ENCODE measurements at places on chromosomes 1 and 21. TPM values are rescaled to one million over a fixed set of nuclear protein-coding genes. Genes with fewer than 3 reads are reported as not detected.

Gene CFHR3
- total RNA-seq, result not detected

Gene NECTIN4
- 0.09 TPM for total RNA-seq

Gene DNAJC28
- total RNA-seq, result 0.63 TPM

- no peak for DNase-seq
Observed at GRCh38 chr1:245448975-245449431, 294.2 kb downstream of the KIF26B start.

Gene LY9
- 30.3 TPM for total RNA-seq

GRCh38 chr1:231807541-231807940, 181.0 kb downstream of the DISC1 start:
- no peak for DNase-seq

DNA sequence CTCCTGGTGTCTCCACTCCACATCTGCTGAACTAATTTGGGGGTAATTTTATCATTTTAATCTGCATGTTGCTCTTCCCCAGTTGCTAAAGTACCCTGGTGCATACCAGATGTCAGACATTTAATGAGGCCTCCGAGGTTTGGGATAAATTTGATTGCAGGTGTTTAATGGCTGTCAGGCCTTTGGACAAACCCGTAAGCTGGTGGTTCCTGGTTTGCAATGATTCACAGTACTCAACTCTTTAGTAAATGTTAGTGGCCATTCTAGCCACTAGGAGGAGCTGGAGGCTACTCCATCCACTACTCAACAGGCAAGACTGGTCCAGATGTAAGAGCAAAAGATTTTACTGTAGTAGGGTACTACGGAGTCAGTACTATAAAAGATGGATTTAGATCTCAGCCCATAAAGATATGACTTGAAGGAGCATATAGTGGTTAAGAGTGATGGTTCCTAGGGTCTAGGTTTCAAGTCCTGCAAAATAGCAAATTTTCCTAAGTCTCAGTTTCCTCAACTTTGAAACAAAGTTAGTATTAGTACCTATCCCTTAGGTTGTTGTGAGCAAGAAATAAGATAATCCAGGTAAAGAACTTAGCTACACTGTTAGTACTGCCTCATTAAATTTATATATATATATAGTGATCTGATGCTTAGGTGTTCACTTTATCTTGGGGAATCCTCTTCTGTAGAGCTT, 132.8 kb downstream of the SNX7 start:
- DNase-seq, result no peak

Gene OPRD1
- total RNA-seq, result not detected

GRCh38 chr21:33945652-33946270, 30.2 kb upstream of the ATP5PO start:
- no peak for DNase-seq

Gene CRP
- total RNA-seq, result not detected

Gene SYDE2
- not detected for total RNA-seq

GRCh38 chr1:6922096-6922931, 137.1 kb downstream of the CAMTA1 start:
- DNase-seq, result no peak

- no peak for DNase-seq
Observed at GRCh38 chr1:64502931-64503330, 33.0 kb downstream of the CACHD1 start.

DNA sequence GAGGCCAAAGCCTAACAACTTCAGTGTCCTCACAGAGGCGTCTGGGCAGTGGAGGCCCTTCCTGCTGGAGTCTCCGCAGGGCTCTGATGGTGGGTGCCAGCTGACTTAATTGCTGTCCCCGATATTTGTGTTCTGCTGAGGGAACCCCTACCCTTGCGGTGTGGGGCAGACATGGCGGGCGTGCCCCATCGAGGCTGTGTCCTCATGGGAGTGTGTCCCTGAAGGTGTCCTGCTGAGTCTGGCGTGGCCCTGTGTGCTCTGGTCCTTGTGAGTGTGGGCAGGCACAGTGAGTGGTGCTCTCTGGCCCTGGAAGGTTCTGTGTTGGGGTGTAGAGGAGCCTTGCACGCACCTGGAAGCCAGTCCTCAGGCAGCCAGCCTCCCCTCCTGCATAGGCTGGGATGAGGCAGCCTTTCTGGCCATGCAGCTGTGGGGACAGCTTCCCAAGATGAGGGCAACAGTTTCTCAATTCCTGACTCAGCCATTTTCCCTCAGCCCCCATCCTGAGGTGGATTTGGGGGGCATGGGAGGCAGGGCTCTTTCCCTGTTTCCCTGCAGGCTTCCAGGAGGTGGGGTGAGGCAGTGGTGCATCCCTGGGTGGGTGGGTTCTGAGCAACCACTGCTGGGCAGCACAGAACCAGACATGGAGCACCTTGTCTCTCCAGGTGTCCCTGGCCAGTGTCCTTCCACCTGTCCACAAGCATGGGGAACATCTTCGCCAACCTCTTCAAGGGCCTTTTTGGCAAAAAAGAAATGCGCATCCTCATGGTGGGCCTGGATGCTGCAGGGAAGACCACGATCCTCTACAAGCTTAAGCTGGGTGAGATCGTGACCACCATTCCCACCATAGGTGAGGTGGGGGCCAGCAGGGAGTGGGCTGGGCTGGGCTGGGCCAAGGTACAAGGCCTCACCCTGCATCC, 6.5 kb downstream of the C1orf35 start:
- DNase-seq, result no peak

GRCh38 chr1:112923959-112924349, 32.0 kb downstream of the SLC16A1 start:
- DNase-seq, result no peak

- DNase-seq, result no peak
Observed at GRCh38 chr1:102790997-102791396, 317.3 kb downstream of the COL11A1 start.

DNA sequence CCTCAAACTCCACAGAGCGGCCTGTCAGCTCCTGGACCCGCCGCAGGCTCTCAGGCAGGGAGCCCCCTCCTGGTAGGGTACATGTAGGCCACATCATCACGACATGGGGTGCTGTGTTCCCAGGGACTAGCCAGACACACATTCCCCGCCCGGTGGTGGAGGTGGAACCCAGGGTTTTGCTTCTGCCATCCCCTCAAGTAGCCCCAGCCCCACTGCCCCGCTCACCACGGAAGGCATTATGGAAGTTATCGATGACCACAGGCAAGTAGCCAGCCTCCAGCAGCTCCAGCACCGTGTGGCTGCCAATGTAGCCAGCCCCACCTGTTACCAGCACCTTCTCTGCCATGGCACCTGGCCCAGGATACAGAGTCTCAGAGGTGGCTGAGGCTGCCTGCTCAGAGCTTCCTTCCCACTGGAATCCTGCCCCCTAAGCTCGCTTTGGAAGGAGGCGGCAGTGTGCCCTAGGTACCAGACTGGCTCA, 1.9 kb downstream of the GALE start:
- no peak for DNase-seq

- DNase-seq, result no peak
Observed at GRCh38 chr1:17403081-17403480, 31.1 kb downstream of the PADI6 start.

DNA sequence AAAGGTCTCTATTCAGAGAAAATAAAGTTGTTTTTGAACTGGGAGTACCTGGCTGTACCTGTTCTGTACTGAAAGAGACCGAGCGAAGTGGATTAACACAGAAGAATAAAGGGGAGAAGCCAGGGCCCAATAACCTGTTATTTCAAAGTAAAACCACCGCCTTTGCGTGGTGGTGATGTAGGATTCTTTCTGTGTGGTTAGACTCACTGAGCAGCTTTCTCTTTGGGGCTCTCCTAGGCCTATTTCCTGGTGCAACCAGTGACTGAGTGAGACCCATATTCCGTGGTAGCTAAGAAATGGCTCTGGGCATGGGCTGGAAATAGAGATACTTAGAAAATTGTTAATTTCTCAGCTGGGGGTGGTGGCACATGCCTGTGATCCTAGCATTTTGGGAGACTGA, 99.9 kb downstream of the XCL2 start:
- peak; percentile 67 for DNase-seq

Gene AUNIP
- 0.16 TPM for total RNA-seq

GRCh38 chr1:30889511-30889910, 19.0 kb downstream of the SDC3 start:
- DNase-seq, result no peak

DNA sequence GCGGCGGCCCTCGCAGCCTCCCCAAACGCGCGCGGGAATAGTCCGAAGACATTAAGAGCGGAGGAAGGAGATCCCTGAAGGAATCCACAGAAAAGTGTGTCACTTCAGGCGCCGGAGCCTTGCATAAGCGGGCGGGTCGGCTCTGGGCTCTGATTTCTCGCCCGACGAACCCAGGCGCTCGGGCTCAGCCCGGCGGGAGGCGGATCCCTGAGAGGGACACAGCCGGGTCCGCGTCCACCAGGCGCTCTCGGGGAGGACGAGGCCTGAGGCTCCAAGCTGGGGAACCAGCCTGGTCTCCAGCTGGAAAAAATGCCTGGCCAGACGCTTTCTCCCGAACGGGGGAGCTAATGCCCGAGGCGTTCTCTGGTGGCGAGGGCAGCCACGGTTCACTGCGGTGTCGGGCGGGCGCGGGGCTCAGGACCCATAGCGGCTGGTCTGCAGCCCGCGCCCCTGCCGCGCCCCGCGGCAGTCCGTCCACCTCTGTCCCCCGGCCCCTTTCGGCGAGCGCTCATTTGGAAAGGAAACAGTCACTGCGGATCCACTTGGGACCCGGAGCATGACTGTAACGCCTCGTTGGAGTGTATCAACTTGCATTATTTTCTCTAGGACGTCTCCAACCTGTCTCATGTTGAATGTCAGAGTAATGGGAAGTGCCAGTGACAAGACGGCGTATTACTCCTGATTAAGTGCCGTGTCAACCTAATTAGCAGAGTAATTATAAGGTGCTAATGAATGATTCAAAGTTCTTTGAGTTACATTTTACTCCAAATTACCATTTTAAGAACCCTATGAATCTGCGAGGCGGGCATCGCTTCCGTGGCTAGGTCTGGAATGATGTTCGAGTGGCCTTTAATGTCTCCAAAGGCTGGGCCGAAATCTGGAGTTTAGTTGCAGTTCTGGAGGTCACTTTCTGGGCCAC, 1.6 kb upstream of the BARHL2 start:
- no peak for DNase-seq

Gene C4BPB
- not detected for total RNA-seq

DNA sequence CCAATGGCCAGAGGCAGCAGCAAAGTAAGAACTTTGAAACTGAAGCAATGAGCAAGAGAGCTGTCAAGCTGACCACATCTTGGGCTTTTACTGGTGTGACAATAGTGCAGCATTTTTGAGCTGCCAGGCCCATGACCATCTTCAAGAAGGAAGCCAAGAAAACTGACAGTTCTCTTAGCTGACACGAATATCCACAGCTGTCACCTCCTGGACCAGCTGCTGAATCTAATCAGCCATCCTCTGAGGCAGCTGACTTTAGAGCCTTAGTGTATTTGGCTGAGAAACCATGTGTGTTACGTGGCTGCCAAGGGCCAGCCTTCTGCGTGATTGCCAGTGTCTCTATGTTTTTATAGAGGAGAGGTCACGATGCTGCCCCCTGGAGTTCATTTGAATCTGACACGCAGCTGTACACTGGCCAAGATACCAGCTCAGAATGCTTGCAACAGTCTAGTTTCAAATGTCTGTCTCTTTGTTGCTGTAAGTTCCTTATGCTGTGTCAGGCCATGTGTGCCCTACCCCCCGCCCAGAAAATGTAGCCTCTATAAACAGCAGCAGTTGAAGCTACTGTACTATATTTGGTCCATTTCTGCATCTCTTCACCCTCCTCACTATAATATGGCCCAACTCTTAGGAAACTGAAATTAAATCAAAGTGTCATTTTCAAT, 39.7 kb downstream of the PALMD start:
- DNase-seq, result no peak

GRCh38 chr21:43318841-43319781, 107.8 kb downstream of the SIK1 start:
- DNase-seq, result no peak

- peak; percentile 58 for DNase-seq
Observed at GRCh38 chr1:147515045-147515869, 26.0 kb upstream of the BCL9 start.

Gene KDM5B
- 107 TPM for total RNA-seq

Gene SAMD13
- total RNA-seq, result not detected

Gene PGBD5
- total RNA-seq, result not detected

DNA sequence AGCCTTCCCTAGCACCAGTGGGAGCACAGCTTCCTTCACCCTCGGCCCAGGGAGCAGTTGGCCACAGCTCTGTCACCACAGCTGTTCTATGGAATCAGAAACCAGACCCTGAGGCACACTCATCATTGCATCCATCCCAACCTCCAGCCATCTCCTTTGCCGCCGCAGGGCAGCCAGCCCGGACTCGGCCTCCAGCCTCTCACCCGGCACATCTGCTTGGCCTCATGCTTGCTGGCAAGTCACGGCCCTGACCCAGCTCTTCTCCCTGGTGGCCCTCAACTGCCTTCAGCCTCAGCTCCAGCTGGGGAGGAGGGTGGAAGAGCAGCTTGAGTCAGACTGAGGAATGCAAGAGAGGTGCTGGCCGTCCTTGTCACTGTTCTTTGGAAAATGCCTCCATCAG, 59.8 kb downstream of the TOR1AIP2 start:
- no peak for DNase-seq

Gene RGS4
- total RNA-seq, result not detected

Gene UBL4B
- total RNA-seq, result not detected

DNA sequence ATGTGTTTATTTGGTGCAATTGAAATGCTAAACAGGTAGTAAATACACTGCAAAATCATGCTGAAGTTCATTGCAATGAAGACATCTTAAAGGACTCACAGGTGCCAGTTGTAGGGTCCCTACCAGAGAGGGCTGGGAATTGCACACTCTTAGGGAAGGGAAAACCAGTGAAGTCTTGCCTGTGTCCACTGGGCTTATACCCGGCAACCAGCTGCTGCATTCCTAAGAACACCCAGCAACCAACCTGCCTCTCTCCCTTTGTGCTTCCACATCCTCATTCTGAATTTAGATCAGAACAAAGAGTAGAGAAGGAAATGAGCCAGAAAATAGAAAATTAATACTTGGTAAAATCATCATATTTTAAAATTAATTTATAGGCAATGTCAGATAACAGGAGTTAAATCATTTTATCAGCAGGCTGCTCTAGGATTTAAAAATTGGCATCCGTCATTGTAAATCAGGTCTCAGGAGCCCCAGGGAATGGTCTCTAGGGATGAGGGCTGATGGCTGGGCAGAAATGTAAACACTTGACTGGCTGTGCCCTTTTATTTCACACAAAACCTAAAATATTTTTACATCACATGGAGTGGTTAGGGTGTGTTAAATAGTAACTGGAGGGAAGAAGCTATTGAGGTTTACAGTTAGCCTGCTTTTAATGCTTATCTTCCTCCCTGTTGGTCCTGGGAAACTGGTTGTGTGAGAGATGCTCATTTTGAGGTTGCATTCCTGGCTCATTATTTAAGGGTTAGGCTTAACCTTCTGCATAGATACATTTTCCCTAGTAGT, 31.3 kb downstream of the PTGFRN start:
- DNase-seq, result no peak

Gene DRAXIN
- total RNA-seq, result 24.9 TPM

DNA sequence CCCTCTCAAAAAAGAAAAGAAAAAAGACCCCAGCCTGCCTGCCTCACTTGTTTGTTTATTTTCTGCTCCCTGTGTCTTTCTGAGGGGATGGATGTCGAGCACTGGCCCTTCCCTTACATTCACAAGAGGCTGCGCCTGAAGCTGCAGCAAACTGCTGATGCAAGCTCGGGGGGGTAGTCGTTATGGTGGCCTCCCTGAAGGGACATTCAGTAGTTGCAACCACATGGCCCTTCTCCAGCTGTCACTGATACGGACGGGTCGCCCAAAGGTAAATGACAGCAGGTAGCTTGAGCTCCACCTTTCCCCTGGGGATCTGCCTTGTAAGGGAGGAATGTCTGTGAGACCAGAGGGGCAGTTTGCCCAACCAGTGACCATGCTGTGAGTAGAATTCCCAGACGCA, 17.7 kb downstream of the PLEKHM2 start:
- no peak for DNase-seq
